SK-MEL-5 (cell line): ENCODE measurements at places on chromosomes 3 and 15. TPM values are rescaled to one million over a fixed set of nuclear protein-coding genes. Genes with fewer than 3 reads are reported as not detected.

- peak; percentile 20 for DNase-seq
Observed at GRCh38 chr3:86554383-86554782, 436.6 kb downstream of the VGLL3 start.

DNA sequence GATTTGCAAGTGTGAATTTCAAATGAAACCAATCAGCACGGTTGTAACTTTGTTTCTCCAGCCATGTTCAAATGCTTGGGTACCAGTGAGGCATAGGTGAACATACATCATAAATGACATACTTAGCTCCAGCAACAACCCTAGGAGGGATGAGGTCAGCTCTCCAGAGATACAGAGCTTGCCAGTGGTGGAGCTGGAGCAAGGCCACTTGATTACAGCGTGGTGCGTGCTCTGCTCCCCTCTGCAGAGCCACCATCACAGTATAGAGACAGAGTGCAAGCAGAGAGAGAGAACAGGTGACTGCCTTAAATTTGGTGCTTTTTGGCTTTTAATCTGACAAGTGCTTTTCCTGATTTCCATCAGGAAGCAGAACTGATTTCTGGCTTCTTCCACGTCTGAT is 275.1 kb downstream of the PDZRN3 start:
- no peak for DNase-seq

DNA sequence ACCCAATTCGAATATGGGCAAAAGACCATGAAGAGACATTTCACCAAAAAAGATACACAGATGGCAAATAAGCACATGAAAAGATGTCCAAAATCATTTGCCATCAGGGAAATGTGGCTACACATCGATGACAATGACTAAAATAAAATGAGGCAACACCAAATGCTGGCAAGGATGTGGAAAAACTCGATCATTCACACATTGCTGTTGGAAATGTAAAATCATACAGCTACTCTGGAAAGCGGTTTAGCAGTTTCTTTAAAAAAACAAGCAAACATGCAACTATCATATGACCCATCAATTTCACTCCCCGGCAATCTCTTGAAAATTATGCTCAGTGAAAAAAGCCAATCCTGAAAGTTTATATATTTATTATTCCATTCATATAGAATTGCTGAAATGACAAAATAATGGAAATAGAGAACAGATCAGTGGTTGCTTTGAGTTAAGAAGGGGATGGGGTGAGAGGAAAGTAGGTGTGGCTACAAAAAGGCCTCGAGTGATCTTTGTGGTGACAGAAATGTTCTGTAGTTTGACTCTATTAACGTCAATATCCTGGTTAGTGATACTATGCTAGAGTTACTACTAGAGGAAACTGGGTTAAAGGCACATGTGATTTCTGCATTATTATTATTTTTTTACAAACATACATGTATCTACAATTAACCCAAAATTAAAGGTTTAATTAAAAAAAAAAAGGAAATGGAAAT is 45.0 kb downstream of the DLG1 start:
- DNase-seq, result peak; percentile 35

HRH1 gene
- not detected in 2 replicates for total RNA-seq

LYSMD2 gene
- total RNA-seq, result 25.7 and 26.8 TPM in 2 replicates

GOLGA8O gene
- total RNA-seq, result not detected in 2 replicates

SERINC4 gene
- total RNA-seq, result not detected in 2 replicates
